Cerebellar cortex (tissue), 1 donor: ENCODE measurements at places on chromosomes 3 and 15.
A peak's percentile ranks its signal among the peaks of the same experiment; 100 is the strongest.

GRCh38 chr3:172673210-172673679 is 37.6 kb downstream of the NCEH1 start:
- peak; percentile 59 for DNase-seq

DNA sequence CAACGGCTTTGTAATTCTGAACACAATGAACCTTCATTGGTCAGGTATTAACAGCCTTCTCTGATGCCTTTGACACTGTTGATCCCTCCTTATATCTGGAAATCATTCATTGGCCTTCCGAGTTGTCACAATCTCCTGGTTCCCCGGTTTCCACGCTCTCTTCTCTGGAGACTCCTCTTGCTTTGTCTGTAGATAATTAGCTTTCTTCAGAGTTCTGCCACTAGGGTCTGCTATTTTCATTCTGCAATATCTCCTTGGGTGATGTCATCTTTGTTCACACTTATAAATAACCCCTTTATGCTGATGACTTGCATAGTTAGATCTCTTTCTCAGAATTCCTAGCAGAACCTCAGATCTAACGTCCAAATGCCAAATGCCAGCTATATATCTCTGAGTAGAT is 583.8 kb upstream of the ZNF717 start:
- DNase-seq, result no peak

DNA sequence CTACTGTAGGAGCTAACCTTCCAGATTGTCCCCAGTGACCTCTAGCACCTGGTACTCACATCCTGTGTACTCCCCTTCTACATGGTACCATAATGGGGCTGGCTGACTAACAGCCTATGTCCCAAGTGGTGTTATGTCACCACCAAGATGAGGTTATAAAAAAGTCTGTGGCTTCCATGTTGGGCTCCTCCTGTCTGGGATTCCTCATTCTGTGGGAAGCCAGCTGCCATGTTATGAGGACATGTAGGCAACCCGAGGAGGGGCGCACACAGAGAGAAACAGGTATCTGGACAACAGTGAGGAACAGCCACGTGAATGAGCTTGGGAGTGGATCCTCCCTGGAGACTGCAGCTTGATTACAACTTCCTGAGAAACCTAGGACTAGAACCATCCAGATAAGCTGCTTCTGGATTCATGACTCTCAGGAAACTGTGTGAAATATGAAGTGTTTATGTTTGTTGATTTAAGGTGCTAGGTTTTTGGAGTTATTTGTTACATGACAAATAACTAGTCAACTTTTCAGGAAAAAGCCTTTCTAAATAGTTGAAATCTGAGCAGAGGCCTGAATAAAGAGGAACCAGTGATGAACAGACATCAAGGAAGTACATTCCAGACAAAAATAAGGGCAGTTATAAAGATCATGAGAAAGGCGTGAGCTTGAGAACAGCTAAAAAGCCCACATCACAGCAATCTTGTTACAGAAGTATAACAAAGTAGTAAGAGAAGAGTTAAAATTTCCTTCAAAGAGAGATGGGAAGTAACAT is 21.7 kb downstream of the GOLIM4 start:
- no peak for DNase-seq

DNA sequence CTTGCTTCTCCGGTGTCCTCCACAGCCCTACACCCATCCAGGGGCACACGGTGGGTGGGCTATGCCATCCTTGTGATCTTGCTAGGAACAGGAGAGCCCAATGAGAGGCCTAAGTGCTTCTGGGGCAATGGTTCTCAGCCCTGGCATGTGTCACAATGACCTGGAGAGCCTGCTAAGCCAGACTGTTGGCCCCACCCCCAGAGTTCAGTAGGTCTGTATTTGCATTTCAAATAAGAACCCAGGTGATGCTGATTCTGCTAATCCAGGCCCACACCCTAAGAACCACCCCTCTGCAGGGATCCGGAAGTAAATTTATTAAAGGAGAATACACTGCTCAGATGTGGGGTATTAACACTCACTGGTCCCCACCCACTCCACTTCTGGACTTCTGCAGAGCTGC is 57.9 kb downstream of the RORA start:
- no peak for DNase-seq

GRCh38 chr3:170220871-170221270 is 1.4 kb upstream of the PRKCI start:
- no peak for DNase-seq

DNA sequence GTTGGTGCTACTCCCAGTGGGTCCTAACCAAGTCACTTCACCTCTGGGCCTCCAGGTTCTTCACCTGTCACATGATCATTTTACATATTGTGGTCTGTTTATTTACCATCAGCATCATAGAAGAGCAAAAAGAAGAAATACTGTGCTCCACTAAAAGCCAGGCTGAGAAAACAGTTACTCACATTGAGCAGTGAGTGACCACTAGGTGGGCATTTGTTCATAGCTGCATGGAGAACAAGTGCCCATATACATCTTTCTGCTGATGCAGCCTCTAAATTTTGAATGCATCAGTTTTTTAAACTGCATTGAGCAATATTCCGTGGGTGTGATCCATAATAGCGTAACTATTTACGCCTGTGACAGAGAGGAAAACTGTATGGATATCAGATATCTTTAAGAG is 76.2 kb downstream of the DCUN1D1 start:
- DNase-seq, result peak; percentile 9

DNA sequence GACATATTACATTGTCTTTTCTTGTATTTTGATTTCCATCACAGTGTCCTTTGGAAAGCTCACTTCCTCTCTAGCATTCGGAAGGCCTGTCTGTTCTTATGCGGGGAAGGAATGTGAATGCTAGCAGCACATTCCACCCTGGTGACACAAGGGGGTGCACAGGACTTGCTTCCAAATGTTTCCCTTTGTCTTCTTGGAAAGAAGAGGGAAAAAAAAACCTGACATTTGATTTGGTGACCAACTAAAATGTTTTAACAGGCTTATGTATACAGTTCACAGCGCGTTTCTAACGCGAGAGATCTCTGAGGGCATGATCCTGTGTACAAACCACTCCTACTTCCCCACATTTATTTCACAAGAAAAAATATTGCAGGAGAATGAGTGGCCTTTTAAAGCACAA is 107.6 kb upstream of the FXR1 start:
- peak; percentile 49 for DNase-seq

- DNase-seq, result no peak
Measured at GRCh38 chr15:38300395-38300794, 47.8 kb downstream of the SPRED1 start.

- no peak for DNase-seq
Measured at GRCh38 chr3:14161282-14161681, 17.1 kb downstream of the XPC start.

DNA sequence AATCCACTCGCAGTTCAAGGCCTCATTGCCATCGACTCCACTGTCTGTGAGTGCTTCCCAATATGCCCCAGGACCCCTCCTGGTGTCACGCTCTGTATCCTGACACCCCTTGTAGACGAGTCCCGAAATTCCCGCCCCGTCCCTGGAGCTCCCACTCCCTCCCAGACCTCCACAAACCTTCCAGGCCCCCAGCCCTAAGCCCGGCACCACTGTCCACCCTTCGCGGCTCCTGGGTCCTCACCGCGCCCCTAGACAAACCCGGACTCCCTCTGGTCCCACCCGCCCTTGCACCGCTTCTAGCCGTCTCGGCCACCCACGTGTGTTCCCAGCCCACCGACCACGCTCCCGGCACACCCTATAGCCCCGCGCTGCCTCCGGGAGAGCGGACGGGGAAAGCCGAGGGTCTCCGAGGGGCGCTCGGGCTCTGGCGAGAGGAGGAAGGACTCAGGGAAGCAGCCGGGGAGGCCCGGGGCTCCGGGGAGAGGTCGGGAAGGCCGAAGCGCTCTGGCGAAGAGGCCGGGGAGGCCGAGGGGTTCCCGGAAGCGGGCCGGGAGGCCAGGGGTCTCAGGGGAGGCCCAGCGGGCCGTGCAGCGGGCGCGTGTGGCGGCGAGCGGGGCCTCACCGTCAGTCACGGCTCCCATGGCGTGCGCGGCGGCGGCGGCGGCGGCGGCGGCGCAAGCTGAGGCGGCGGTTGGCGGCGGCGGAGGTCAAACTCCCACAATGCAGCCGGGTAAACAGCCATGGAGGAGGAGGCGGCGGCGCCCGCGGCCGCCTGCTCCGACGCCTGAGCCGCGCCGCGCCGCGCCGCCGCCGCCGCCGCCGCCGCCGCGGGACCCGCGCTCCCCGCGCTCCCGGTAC is at the start of the genes ATXN7 and THOC7:
TSS of gene ATXN7 (plus strand) at position 718 of the 858 bp plus-strand sequence. CDS start 48,732 bp downstream, outside the sequence.
TSS of gene THOC7 (minus strand) at position 656 of the 858 bp plus-strand sequence. CDS start at position 641, 15 bp downstream.
- peak; percentile 54 for DNase-seq

DNA sequence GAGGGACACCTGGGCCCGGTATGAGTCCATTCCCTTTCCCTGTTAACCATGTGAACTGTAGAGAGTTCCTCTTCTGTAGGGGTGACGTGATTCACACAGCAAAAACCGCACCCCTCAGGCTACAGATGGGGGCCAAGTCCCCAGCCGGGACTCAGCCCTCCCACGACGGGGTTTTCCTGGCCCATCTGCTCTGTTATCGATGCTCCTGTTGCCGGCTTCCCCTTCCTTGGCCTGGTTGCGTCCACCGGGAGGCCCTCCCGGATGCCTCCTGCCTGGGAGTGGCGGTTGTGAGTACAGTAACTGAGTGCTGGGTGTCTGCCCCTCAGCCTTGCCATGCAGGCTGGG is 817 bp upstream of the PLXNA1 start:
- DNase-seq, result no peak

GRCh38 chr3:180947761-180948390 is 35.4 kb downstream of the FXR1 start:
- no peak for DNase-seq

DNA sequence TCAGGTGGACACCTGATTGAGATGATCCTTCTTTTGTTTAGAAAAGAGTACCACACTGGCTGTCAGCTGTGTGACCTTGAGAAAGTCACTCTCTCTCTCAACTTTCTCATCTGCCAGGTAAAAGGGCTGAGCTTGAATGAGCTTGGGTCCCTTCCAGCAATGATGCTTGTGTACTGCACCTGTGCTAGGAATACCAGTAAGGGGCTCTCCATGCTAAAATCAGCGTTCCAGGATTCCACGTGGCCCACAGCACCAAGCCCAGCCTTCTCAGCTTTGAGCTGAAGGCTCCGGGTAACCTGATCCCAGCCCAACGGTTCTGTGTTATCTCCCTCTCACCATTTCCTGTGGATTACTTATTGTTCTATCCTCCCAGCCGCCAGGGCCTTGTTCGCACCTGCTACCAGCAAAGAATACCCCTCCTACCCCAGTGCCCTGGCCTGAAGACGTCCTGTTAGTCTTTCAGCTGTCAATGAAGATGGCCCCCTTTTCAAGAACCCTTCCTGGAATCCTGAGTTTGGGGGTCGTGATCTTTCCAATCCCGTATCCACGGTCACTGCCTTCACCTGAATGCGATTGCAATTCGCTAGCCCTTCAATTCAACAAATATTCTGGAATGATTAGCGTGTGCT is 54.2 kb upstream of the CGNL1 start:
- no peak for DNase-seq

DNA sequence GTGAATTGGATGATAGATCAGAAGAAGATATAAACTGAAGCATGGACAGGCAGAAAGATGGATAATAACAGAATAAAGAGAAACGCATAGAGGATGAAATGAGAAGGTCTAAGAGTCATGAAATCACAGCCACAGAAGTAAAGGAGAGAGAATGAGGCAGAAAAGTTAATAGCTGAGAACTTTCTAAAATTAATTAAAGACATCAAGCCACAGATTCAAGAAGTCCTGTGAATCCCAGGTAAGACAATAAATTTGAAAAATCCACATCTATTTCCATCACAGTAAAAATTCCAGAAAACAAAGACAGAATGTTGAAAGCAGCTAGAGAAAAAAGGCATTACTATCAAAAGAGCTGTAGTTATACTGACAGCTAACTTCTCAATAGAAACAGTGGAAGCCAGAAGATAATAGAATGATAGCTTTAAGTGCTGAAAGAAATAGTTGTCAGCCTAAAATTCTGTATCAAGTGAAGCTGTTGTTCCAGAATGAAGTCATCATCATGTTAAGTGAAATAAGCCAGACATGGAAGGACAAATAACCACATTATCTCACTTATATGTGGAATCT is 12.0 kb downstream of the ACVR2B start:
- no peak for DNase-seq
